Stimulated activated CD8-positive, alpha-beta memory T cell treated with anti-CD3 and anti-CD28 coated beads, Interleukin-15, amount 100 ng/mL, for 24 hours (primary cell): ENCODE measurements at places on chromosomes 7 and 10.

DNA sequence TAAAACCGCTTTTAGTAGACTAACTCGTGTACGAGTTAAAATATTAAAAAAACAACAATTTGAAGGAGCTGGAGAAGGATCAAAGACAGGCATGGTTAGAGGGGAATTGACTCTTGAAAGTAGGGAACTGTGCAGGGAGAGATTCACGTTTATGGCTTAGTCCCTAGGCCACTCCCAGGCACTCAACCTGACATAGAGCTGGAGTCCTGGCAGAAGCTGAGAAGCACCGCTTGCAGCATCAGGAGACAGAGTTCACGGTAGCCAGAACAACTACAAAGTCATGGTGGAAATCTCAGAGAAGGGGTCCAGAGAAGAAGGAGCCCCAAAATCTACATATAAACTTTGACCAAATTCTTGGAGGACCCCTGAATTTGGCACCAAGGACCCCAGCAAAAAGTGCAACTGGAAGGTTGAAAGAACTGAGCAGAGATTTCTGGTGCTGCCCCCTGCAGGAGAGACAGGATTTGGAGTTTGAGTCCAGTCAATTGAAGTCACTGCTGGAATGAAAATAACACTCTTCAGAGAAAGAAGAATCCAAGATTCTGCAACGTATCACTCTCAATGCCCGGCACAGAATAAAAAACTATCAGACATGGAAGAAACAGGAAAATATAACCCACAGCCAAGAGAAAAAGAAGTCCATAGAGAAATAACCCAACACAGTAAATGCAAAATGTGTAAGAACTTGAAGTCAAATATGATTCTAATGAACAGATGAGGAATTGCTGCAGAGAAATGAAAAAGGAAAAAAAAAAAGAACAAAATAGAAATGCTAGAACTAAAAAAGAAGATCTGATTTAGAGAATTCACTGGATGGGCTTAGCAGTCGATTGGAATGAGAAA is 493.3 kb upstream of the PODXL start:
- no peak for DNase-seq

- no peak for DNase-seq
These were observed 5.5 kb upstream of the CPXM2 start for GRCh38 chr10:123897146-123897545.

- DNase-seq: no peak
These were observed 101.9 kb downstream of the VWC2 start for GRCh38 chr7:49875336-49875735.

GRCh38 chr7:70405241-70405640 is 726.7 kb upstream of the GALNT17 start:
- DNase-seq: no peak

- no peak for DNase-seq
These were observed 31.5 kb upstream of the PPP2R2D start for GRCh38 chr10:131869344-131869743.

- DNase-seq: no peak
These were observed 119.3 kb upstream of the ZNF746 start for GRCh38 chr7:149616898-149617297.

DNA sequence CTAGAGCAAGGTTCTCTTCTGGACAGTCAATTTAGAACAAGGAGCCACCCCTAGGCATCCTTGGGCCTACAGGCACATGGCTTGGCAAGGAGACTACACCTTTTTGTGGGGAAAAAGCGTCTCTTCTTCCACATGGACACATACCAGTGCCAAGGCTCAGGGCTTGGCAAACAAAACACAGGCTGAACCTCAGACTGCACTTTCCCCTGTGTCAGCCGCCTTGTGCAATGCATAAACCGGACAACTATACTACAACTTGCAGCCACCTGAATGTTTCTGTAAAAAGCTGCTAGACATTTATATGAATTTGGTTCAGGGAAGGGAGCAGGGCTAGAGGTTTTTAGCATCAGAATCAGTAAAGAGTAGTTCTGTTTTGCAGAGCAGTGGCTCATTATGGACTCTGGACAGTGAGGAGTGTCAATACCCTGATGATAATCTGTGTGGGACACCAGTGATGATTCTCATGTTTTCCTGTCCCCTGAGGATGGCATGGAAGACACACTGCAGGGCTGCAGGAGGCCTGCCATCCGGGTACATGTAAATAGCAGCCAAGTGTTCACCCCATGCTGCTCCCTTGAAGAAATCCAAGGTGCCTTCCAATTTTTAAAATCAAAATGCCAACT is 118.9 kb downstream of the GATA3 start:
- DNase-seq: no peak

GRCh38 chr10:79098061-79098460 is 29.3 kb downstream of the ZMIZ1 start:
- no peak for DNase-seq

GRCh38 chr10:49803988-49804387 is 41.9 kb upstream of the OGDHL start:
- DNase-seq: no peak

- no peak for DNase-seq
These were observed 126.7 kb downstream of the TPST1 start for GRCh38 chr7:66331883-66332282.

GRCh38 chr7:149427096-149427680 is 33.7 kb downstream of the ZNF777 start:
- no peak for DNase-seq

DNA sequence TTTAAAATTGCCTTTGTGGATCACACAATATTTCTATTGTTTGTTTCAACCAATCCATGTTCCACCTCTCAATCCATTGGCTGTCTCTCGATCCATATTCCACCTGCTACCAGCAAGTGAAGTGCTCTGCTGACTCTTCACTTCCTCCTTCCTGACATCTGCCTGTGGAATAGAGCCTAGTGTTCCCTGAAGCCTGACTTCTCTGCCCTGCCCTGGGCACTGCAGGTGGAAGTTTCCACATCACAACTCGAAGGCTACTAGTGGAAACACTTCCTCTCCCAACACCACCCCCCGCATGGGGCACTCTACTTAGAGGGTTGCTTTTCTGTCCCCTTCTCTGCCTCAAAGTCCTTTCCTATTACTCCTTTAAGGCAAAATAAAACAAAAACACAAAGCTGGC is 563.8 kb upstream of the IGFBP3 start:
- no peak for DNase-seq

- no peak for DNase-seq
These were observed 18.7 kb downstream of the GRID1 start for GRCh38 chr10:86347856-86348255.

GRCh38 chr10:92239600-92240288 is 51.1 kb downstream of the CPEB3 start:
- no peak for DNase-seq
